ENCODE measurements at places on chromosomes 7 and 10.

GRCh38 chr7:129123510-129123857 is 21.0 kb upstream of the TSPAN33 start:
- no peak for DNase-seq

DNA sequence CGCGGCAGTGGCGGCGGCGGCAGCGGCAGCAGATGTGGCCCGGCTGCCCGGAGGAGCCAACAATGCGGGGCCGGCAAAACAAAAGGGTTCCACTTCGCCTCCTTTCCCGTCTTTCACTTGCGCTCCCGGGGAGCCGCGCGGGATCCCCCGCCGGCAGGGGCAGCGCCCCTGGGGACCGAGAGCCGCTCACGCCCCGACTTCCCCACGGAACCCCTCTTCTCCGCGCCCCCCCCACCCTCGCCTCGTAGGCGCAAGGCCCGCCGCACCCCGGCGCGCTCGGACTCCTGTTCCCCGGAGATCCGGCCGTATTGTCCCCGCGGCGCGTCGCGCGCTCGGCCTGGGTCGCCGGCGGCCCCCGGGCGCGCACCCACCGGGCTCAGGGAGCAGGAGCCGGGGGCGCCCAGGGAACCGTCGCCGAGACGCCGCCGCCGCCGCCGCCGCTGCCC is 854 bp downstream of the CTBP2 start:
- no peak for DNase-seq

GRCh38 chr7:104967595-104967994 is 46.4 kb upstream of the KMT2E start:
- DNase-seq, result no peak

DNA sequence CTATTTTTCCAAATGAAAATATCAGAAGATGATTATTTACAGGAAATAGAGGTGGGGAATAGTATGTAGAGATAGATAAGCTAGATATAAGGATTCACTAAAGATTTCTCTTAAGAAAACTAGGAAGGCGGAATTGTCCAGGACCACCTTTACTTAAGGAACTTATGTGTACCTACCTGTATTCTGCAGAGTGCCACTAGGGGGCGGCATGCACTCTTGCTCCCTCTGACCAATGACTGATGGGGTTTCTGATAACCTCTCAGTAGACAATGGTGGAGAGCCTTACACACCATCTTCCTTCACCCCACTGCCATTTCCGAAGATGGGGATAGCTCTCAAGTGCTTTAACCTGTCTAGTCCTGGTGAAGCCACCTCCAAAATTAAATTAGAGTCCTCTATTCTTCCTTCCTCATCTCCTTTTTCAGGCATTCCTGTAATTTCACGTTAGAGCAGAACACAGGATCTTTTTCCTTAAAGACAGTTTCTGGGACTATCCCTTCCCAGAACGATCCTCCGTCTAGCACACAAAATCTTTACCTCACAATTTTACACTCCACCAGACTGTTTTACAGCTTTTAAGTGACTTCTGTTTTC is 453.1 kb downstream of the SORCS1 start:
- no peak for DNase-seq

DNA sequence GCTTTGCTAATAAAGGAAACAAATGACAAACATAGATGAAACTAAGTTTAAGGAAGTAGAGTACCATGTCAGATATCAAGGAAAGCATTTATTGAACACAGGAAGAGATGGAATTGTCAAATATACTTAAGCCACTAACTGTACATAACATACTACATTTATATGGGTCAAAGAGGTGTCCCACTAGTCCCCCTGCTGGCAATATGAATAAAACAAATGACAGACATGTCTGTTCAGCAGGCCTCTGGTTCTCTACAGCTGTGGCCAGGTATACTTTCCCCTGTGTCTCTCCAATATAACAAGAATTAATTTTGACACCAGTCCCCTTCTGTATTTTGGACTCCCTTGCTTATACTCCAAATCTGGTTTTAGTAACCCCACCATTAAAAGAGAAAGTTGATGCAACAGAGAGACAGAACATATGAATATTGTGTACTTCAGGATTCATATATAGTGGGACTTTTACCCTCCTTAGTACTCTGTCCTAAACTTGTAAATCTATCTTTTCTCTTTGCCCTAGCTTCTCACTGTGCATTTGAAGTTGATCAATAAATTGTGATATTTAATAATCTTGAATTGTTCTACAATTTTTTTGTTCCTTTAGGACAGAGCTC is 42.9 kb downstream of the CD36 start:
- DNase-seq, result no peak
